Stimulated activated CD4-positive, alpha-beta T cell treated with anti-CD3 and anti-CD28 coated beads, Interleukin-2, amount 100 ng/mL, for 24 hours (primary cell): ENCODE measurements at places on chromosomes 6 and 20.
A peak's percentile ranks its signal among the peaks of the same experiment; 100 is the strongest.

DNA sequence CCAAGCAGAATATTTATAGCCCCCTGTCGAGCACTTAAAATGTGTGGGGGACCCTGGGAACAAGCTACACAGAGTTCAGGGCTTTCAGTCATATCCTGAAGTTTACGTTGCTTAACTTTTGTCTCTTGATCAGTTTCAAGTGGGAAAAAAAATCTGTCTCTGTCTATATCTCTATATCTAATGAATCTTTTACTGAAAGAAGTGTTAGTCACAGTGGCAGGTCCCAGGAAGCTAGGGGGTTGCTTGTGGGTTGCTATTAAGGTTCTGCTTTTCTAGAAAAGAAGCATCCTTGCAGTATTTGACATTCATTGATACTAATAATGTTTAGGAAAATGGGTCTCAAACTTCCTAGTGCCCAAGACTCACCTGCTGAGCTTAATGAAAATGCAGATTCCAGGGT is 76.7 kb upstream of the CLDN20 start:
- DNase-seq: no peak

- DNase-seq: no peak
Measured at GRCh38 chr20:8021541-8022269, 2.1 kb upstream of the TMX4 start.

- no peak for DNase-seq
Measured at GRCh38 chr20:32752458-32753250, 9.4 kb upstream of the COMMD7 start.

DNA sequence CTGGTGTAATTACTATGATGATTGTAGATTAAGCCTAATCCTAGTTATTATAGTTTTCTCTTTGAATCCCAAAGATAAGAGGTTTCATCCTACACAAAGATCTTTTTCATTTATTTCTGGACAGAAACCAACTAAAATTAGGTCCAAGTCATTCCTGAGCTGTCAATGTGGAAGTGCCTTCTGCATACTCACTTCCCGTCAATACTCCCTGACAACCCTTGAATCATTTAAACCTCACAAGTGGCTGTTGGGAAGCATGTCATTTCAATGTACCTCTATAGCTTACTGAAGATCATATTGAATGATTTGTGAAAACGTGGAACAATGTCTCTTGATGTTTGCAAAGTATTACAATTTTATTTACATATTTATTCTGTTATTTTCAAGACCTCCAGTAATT is 274.1 kb downstream of the HACE1 start:
- no peak for DNase-seq

DNA sequence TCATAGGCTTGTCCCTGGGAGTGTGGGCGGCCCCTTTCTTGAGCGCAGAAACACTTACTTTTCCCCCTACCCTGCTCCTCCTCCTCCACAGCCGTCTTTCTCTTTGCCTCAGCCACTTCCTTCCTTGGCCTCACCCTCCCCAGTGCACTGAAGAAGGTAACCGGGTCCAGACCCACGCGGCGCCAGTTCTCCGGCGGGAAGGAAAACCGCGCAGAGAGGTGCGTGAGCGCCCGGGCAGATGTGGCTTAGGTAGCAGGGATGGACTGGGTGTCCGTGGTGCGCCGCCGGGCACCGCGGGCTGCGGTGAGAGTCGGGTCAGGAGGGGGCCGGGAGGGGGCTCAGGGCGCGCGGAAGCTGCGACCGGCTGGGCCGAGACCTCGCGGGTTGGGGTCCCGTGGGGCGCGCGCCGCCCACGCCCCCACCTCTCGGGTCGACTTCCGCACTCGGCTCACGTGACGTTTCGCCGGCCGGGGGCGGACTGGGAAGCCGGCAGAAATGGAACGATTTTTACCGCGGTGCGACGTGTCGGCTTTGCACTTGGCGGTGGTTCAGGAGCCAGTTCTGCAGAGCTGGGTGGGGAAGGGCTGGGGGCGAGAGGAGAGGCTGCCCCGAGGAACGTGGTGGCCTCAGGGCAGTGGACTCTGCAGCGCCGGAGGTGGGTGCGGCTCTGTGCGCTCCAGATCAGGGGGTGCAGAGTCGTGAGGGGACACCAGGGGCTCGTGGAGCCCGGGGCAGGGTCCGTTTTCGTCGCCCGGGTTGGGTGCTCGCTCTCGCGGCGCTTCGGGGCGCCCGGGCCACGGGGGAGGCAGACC is at the start of gene ABRACL:
Gene ABRACL (plus strand): TSS at position 88 of the 812 bp plus-strand sequence. CDS start 5,416 bp downstream, outside the sequence.
- peak; percentile 86 for DNase-seq

DNA sequence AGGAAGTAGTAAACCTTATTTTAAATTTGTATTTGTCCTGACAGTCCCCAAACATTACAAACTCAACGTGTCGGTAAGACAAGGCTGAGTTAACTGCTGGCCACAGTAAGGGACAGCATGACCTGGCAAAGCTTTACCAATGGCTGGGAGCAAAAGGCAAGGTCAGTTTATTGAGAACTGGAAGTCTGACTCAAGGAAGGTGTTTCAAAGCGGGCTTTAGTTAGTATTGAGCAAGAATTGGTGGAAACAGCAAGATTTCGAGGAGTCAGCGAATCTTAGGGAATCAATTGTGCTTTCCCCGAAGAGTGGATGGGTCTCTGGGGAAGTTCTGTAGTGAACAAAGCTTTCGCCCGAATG is 885 bp upstream of the GZF1 start:
- DNase-seq: no peak

- no peak for DNase-seq
Measured at GRCh38 chr6:122758927-122759334, 20.6 kb upstream of the FABP7 start.
